ENCODE measurements at places on chromosomes 1 and 21. TPM values are rescaled to one million over a fixed set of nuclear protein-coding genes. Genes with fewer than 3 reads are reported as not detected.

The CLCA4 gene
- total RNA-seq: not detected

The DISP3 gene
- 0.68 TPM for total RNA-seq

The DSCAM gene
- not detected for total RNA-seq

The EDARADD gene
- total RNA-seq: 2.6 TPM

The CLDN8 gene
- not detected for total RNA-seq

The PCSK9 gene
- total RNA-seq: not detected

The RGSL1 gene
- not detected for total RNA-seq

The SPRR2G gene
- not detected for total RNA-seq

The KCNE1 gene
- total RNA-seq: 3.3 TPM

The C8A gene
- not detected for total RNA-seq

The ADCY10 gene
- total RNA-seq: 0.42 TPM

The SPRR2A gene
- total RNA-seq: not detected

The C1orf159 gene
- total RNA-seq: 25.1 TPM

The KCNC4 gene
- total RNA-seq: 2.5 TPM

The CRABP2 gene
- 3.0 TPM for total RNA-seq

The ADGRL2 gene
- total RNA-seq: not detected

The OLIG2 gene
- total RNA-seq: not detected

The LCE1C gene
- not detected for total RNA-seq

The CCDC24 gene
- total RNA-seq: 3.8 TPM

The ESPN gene
- 1.7 TPM for total RNA-seq

The NOTCH2 gene
- 136 TPM for total RNA-seq

The LRRC38 gene
- total RNA-seq: not detected

The EPB41 gene
- total RNA-seq: 172 TPM

The PTGER3 gene
- 0.72 TPM for total RNA-seq

The NCMAP gene
- not detected for total RNA-seq

The KRTAP11-1 gene
- total RNA-seq: not detected

The LCE2D gene
- not detected for total RNA-seq

The PUSL1 gene
- 12.9 TPM for total RNA-seq

The CTBS gene
- total RNA-seq: 19.9 TPM

The SLAMF9 gene
- not detected for total RNA-seq

The C4BPA gene
- not detected for total RNA-seq

The LAMC2 gene
- total RNA-seq: not detected

The AXDND1 gene
- 1.7 TPM for total RNA-seq

All from natural killer cell (primary cell).